ENCODE measurements at places on chromosomes 2 and 18.

DNA sequence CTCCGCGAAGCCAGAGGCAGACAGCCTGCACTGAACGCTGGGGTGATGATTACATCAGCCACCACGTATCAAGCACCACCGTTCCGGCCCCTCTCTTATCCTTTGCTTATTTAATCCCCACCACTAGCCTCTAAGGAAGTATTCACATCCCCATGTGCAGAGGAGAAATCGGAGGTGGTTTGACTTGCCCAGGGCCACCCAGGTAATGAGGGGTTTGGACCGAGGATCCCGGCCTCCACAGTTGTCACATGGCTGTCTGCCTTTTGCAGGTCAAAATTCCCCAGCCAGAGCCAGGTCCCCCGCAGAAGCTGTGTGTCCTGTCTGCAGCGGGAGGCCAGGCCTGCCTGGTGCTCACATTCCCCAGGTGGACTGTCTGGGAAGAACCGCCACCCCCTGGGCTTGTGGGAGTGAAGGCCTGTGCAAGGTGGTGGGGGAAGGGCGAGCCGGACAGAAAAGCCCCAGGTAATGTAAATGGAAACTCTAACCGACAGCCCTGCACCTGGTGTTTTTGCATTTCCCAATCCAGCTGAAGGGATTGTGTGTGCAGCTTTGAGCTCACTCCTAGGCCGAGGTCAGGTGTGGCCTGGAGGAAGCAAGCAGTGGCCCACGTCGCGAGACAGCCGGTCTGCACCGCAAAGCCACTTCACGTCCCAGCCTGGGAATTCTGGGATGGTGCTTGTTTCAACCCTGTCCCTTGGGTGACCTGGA lies 108.5 kb upstream of the ID2 start:
- DNase-seq, result no peak

DNA sequence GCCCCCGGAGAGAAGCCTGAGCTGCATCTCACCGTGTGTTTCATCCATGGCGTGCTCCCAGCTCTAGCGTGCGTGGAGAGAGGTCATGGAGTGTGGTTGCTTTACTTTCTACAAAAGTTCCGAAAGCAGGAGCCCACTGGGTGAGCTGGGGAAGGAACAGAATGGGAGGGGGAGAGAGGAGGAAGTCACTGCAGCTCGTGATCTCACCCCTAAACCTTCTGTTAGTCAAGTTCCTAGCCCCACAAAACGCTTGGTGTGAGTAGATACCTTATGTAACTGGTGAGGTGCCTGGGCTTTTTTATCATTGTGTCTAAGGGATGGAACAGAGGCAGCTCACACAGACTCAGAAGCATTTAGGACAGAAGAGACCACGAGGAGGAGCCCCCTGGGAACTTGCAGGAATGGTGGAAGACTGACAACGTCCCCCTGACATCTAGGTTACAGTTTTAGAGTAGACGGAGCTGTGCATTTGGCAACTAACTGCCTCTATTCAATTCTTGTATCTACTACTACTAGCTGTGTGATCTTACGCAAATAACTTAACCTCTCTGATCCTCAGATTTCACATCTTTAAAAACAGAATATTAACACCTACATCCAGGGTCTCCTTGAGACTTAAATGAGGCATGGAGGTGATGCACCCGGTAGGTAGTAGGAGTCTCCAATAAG lies 123.3 kb downstream of the ARL4C start:
- DNase-seq, result no peak

DNA sequence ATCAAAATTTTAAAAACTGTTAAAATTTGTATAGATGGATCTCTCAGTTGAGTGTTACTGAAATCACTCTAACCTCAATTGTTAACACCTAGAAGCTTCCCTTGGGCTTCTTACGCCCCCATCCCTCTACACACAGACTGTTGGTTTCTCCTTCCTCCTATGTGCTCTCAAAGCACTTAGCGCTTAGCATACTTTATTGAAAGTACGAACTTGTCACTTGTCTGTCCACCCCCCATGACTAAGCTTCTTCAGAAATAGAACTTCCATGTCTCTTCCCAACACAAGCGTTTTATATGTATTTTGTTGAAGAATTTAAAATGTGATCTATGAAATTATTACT lies 441 bp downstream of the MPHOSPH10 start:
- DNase-seq, result no peak

GRCh38 chr18:77137851-77138250 lies 5.3 kb upstream of the MBP start:
- no peak for DNase-seq

DNA sequence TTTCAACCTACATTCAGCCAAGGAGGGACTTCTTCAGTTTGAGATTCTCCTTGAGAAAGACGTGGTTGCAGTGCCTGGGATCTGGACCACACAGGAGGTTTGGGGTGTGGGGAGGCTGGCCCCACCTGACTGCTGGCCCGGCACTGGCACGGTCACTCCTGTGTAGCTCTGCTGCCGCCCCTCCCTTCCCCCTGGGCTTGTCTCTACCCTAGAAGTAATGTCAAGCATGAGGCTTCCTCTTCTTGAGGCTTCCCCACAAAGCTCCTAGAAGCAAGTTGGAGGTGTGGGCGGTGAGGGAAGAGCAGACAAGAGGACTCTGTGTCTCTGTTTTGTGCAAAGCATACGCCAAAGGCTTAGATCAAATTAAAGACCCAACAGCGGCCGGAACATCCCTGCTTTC lies 8.7 kb downstream of the KLHL29 start:
- DNase-seq, result no peak

GRCh38 chr2:43724728-43725526 lies 48.7 kb upstream of the C1GALT1C1L start:
- DNase-seq, result no peak

DNA sequence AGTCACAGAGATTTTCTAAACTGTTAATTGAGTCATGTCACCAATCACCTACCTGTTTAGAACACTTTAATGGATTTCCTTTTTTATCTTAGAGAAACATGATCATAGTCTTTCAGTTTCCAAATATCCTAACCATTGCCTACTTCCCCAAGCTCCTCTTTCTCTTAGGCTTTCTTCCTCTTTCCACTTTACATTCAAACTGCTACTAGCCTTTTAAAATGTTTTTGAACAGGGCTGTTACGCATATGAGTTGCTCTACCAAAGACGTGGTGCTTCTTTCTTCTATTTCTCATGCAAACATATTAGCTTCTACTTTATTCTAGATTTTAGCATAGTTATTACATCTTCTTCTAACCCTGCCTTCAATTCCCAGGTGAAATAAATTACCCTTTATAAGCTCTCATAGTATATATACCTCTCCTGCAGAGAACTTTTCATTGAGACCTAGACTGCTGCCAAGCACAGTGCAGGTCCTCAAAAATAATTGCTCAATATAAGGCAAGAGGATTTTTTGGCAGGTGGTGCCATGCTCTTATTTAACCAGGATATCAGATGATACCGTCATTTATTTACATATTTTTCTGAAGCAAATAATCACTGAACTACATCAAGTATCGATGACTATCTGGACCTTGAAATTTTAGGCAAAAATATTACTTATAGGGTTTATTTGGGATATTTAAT lies 937.1 kb downstream of the TSN start:
- no peak for DNase-seq

DNA sequence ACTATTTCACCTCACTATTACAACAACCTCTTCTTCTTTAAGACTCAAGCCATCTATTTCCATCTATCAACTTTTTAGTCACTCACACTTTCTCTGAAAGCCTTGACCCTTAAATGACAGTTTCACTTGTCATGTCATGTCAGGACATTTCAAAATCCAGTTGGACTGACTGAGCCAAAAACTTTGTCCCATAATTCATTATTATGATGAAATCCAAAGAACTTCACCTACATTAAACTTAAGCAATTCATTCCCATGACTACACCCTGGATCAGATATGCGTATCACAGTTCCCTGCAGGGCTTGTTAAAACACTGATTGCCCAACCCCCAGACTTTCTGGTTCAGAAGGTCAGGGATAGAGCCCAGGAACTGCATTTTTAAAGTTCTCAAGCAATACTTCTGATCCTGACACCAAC lies 26.5 kb downstream of the LDAH start:
- no peak for DNase-seq
